ENCODE measurements at places on chromosomes 13 and 19. TPM values are rescaled to one million over a fixed set of nuclear protein-coding genes. Genes with fewer than 3 reads are reported as not detected.

The DCAF15 gene
- 25.9 TPM for total RNA-seq

The GRAMD1A gene
- total RNA-seq, result 89.8 TPM

The VSTM2B gene
- total RNA-seq, result not detected

The CEACAM6 gene
- total RNA-seq, result 0.41 TPM

The NOTCH3 gene
- total RNA-seq, result 41.2 TPM

The C19orf12 gene
- total RNA-seq, result 31.0 TPM

The SLITRK1 gene
- not detected for total RNA-seq

The PROZ gene
- total RNA-seq, result not detected

The DKKL1 gene
- not detected for total RNA-seq

The PCSK4 gene
- total RNA-seq, result 4.6 TPM

The CDX2 gene
- not detected for total RNA-seq

The KRTDAP gene
- total RNA-seq, result not detected

The RFPL4AL1 gene
- total RNA-seq, result not detected

The CSNK1G2 gene
- 8.2 TPM for total RNA-seq

The ATXN8OS gene
- not detected for total RNA-seq

The IZUMO4 gene
- total RNA-seq, result 9.5 TPM

The PSG7 gene
- not detected for total RNA-seq

The EEF2 gene
- total RNA-seq, result 2,325 TPM

The IGFL3 gene
- not detected for total RNA-seq

The GFY gene
- not detected for total RNA-seq

The EFNA2 gene
- 0.76 TPM for total RNA-seq

The KIR2DL3 gene
- total RNA-seq, result not detected

The TIMM29 gene
- 35.5 TPM for total RNA-seq

The SPACA4 gene
- total RNA-seq, result not detected

The ZSCAN4 gene
- total RNA-seq, result not detected

The CLDN10 gene
- total RNA-seq, result not detected

The CCNE1 gene
- 0.70 TPM for total RNA-seq

The FCAR gene
- total RNA-seq, result 0.76 TPM

The BRSK1 gene
- not detected for total RNA-seq

The CERS1 gene
- 4.9 TPM for total RNA-seq

The KANK3 gene
- 4.1 TPM for total RNA-seq

The DDX49 gene
- 32.0 TPM for total RNA-seq

The INSL3 gene
- not detected for total RNA-seq

The NLRP4 gene
- not detected for total RNA-seq

The TNPO2 gene
- 92.9 TPM for total RNA-seq

The LCP1 gene
- 34.8 TPM for total RNA-seq

The PEX11G gene
- total RNA-seq, result 2.1 TPM

The ZNF763 gene
- 6.0 TPM for total RNA-seq

The MBD3L2 gene
- not detected for total RNA-seq

The KLF1 gene
- 0.97 TPM for total RNA-seq

The ZNF497 gene
- total RNA-seq, result 3.4 TPM

The FXYD1 gene
- 214 TPM for total RNA-seq

The CPT1C gene
- total RNA-seq, result 5.3 TPM

The SOX1 gene
- total RNA-seq, result not detected

The CASP14 gene
- not detected for total RNA-seq

The ZNF429 gene
- total RNA-seq, result 3.3 TPM

The MIPEP gene
- total RNA-seq, result 17.0 TPM

The CYSLTR2 gene
- total RNA-seq, result 0.15 TPM

The ATP4A gene
- not detected for total RNA-seq

The DPF1 gene
- total RNA-seq, result 4.2 TPM

The KIR3DL2 gene
- not detected for total RNA-seq

The OSCAR gene
- total RNA-seq, result not detected

The CNFN gene
- total RNA-seq, result 2.6 TPM

The SERPINE3 gene
- total RNA-seq, result not detected

The NBEA gene
- total RNA-seq, result 22.1 TPM

The TSEN34 gene
- 13.1 TPM for total RNA-seq

Data from uterus (tissue), 4 donors.